Iris pigment epithelial cell (primary cell): ENCODE measurements at places on chromosomes 11 and 22.

DNA sequence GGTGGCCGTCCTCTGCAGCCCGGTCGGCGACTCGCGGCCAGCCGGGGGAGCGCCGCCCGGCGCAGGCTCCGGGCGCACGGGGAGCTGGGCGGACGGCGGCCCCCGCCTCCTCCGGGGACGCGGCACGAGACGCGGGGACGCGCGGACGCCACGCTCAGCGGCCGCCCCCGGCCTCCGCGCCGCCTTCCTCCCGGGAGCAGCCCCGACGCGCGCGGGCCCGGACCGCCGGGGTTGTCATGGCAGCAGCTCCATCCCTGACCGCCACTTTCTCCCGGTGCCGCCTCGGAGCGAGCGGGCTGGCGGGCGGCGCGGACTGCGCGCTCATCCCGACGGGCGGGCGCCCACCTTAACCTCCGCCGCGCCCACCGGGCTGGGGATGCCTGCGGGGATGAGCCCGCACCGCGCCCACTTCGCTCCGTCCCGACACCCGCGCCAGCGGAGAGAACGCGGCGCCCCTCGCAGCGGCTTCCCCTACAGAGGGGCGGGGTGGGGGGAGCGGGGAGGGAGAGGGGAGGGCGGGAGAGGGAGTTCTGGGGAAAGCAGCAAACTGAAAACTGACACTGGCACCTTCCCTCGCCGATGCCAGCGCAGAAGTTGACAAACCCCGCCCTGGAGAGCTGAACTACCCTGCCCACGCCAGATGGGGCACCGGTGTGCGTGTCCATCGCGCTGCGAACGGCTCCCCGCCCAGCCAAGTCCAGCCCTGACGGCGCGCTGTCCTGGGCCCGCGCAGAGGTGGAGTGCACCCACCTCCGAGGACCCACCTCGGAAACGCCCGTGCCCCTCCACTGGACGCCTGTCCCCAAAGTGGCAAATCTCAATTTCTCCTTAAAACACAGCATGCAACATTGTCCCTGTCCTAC, 588.4 kb downstream of the OPCML start:
- no peak for DNase-seq

- no peak for DNase-seq
Observed at GRCh38 chr11:113643006-113643585, 63.0 kb downstream of the TMPRSS5 start.

- DNase-seq = peak; percentile 58
Observed at GRCh38 chr11:63768237-63769041, at the start of gene ZFTA. Gene ZFTA, minus strand, starts transcription at chr11:63768775. Its CDS starts 153 bp downstream, at chr11:63768622.

- peak; percentile 62 for DNase-seq
Observed at GRCh38 chr11:69364921-69365320, 71.0 kb downstream of the MYEOV start.

- no peak for DNase-seq
Observed at GRCh38 chr11:69141742-69142141, 14.0 kb upstream of the SMIM38 start.

DNA sequence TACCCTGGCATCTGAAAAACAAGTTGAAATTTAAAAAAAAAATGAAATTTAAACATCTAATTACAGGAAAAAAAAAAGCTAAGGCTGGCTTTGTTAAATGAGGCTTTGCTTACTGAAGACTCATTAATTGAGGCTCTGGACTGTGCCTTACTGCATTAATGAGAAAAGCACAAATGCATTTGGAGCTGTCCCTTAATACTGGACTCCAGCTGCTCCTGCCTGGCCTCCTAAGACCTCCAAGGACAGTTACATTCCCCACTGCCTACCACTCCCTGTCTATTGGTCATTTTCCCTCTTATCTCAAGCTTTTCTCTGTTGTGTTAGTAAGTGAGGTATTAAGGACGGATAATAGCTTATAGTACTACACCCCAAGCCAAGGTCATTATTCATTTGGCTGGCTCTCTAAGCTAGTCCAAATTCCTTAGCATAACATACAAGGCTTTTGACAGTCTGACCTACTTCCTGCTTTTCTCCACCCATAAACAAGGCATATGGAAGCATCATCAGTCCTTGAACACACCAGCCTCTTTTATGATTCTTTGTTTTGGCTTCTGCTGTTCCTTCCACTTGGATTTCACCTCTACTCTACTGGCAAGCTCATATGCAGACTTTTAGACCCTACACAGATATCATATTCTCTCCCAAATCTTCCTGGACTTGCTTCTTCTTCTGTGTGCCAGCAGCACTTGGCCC, 62.5 kb downstream of the USP35 start:
- peak; percentile 89 for DNase-seq

- peak; percentile 98 for DNase-seq
Observed at GRCh38 chr22:25759825-25760231, 17.8 kb downstream of the MYO18B start.

- DNase-seq = peak; percentile 53
Observed at GRCh38 chr22:24775769-24776492, 1.4 kb upstream of the PIWIL3 start.
